ENCODE measurements at places on chromosomes 6 and 20.

- DNase-seq: no peak
These were observed 102.0 kb downstream of the SMLR1 start for GRCh38 chr6:130929036-130929678.

DNA sequence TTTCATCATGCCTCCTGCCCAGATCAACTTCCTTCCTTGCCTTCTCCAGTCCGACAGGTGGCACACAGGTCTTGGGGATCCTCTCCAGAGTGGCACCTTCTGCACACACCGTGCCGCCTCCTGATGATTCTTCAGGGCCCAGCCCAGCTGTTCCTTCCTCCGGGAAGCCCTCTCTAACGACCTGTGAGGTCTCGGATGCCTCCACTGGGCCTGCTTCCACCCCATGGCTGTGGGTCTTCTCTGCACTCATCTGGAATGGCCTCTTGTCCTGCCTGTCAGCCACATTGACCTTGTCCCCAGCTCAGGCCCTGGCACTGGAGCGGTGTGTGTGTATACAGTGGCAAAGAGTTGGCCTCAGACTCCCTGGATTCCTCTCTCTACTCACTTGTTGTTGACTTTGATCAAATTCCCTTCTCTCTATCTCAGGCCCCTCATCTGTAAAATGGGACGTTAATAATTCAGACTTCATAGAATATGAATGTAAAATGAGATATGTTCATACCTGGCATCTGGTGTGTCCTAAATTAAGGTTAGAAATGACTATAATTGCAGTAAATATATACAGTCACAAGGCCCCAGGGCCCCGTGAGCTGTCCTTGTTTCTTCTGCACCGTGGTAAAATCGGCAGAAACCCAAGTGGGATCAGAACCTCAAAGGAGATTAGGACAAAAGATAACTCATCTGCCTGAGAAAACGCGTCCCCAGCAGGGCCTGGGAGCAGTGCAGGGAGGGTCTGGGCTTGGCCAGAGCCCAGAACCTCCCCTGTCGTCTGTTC is 1.5 kb downstream of the FAM210B start:
- DNase-seq: no peak

GRCh38 chr6:503610-504362 is 112.2 kb downstream of the IRF4 start:
- DNase-seq: no peak

GRCh38 chr6:31008165-31008564 is 2.1 kb upstream of the MUC22 start:
- DNase-seq: no peak

DNA sequence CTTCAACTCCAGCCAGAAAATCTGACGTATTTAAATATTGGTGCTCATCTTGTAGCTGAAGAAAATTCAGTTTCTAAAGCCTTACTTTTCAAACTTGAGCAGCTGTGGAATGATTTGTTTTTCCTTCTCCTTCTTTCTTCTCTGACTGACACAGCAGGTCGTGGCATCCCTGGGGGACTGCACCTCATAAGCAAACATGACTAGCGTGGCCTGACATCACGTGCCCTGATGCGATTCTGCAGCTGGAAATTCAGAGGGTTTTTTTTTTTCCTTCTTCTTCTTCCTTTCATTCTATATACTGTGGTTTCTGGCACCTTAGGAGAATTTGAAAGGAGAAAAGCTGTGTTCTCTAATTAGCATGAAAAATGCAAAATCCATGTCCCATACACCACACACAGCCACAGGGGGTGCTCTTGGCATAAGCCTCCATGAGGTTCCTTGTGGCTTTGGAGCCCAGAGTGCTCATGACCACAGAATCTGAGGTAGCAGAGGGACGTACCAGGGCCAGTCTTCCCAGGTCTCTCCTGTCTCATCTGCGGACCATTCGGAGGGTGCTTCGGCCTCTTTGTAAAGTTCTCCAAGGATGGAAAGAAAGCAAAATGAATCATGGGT is 258.5 kb upstream of the CDH4 start:
- no peak for DNase-seq

Data from suprapubic skin (tissue), 4 donors.